ENCODE measurements at places on chromosomes 12 and 14.

DNA sequence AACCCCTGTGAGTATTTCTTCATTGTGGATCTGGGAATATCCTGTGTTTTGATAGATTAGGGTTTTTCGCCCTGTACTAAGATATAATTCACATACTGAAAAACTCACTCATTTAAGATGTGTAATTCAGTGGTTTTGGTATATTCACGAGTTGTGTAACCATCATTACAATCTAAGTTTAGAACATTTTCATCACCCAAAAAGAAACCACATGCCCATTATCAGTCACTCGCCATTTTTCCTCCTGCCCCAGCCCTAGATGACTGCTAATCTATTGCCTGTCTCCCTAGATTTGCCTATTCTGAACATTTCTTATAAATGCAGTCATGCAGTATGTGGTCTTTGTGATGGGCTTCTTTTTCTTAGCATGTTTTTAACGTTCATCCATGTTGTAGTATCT is 67.9 kb upstream of the ATF1 start:
- DNase-seq: no peak

- no peak for DNase-seq
Measured at GRCh38 chr12:128265566-128265965, 1.4 kb upstream of the TMEM132C start.

DNA sequence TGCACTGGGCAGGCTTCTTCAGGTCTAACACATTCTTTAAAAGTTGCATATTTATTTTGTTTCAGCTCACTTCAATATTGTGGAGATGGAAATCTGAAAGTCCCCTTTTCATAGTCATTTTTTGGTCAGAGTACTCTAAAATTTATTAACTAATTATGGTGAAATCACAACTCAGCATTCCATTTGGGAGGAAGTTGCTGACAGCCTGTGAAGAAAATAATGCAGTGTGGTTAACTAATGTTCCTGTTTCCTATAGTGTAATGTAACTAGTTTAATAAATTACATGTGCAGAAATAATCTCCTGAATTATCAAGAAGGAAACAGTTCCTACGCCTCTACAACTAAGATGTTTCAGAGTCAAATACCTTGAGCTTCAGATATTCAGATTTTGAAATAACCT is 17.1 kb downstream of the LRFN5 start:
- DNase-seq: no peak

DNA sequence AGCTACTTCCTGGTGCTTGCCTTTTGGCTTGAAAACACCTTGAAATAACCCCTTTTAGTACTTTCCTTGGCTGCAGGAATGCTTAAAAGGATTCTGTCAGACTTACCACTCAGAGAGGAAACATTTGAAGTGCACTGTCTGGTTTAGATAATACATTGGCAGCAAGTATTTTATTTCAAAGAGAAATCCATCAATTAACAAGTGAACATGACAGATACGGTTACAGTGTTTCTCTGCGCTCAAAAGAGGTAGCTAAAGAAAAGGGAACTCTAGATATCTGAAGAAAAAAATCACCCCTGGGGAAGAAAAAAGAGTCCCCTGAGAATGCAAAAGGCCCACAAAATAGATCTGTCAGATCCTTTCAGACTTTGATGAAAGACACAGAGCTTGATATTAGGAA is 421.9 kb downstream of the LRFN5 start:
- DNase-seq: no peak

- DNase-seq: no peak
Measured at GRCh38 chr12:42669553-42669952, 80.0 kb upstream of the PRICKLE1 start.

DNA sequence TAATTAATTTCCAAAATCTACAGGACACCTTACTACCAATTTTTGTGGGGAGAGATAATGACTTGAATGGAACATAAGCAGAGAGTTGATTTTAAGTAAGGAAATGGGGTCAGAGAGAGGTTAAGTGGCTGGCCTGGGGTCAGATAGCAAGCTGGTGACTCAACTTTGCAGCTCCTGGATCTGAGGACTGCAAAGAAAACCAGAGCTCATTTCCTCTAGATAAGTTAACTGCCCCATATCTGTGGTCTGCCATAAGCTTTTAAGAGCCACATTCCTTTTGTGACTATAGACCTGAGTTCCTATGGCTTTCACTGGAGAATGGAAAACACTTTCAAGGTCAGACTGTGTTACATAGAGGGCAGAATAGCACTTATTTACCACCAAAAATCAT is 201.2 kb upstream of the PRICKLE1 start:
- DNase-seq: no peak

GRCh38 chr14:68891851-68892660 is 87.0 kb downstream of the ACTN1 start:
- no peak for DNase-seq

DNA sequence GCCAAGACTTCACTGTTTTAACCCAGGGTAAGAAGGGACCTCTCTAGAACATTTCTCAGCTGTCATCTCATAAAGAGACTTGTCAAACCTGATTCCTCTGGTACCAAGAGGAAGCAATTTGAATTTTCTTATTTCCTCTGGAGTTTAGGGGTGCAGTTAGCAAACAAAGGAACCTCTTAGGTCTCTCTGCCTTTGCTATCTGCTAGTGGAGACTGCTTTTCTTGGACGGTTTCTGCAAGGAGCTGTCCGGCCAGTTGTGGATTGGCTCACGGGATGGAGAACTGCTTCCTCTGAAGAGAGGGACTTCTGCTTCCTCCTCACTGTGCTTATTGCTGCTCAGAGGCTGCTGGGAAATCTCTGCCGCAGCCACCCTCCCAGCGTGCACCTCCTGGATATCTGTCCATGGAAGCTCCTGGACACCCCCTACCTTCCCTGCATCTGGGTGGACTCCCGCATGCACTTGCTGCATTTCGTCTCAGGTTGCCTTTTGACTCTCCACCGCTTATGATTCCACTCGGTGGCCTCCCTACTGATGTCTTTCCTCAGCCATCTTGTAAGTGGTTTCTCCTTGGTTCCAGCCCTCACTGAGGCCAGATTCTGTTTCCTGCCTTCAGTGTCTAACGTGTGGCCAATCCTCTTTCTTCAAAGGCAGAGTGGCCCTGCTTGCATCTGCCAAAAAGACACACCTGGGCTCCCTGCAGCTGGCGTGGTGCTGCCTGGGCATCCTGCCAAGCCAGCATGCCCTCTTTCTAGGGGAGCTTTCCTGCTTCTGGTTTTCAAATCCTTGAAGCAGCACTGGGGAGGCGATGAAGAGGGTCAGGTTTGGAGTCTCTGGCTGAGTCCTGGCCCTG is 187.3 kb downstream of the CHST11 start:
- DNase-seq: no peak

GRCh38 chr14:92860049-92860840 is 62.7 kb upstream of the CHGA start:
- DNase-seq: no peak

- DNase-seq: no peak
Measured at GRCh38 chr12:64099397-64099796, 122.7 kb downstream of the KICS2 start.

DNA sequence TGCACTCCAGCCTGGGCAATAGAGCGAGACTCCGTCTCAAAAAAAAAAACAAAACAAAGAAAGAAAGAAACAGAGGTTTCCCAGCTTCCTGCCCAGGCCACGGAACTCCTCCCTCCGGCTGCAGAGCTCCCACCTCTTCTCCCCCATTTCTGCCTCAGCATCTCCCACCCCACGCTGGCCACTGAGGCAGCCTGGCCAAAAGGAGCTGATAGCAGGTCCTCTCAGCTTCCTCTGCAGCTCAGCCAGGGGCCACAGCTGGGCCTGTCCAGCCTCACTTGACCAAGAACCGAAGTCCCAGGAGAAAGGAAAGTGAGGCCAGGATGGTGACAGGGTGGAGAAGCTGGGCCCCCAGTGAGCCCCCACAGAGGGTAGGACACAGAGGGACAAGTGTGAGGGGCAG is 33.4 kb upstream of the CD9 start:
- no peak for DNase-seq

GRCh38 chr12:104360157-104360556 is 56.6 kb downstream of the EID3 start:
- DNase-seq: no peak

GRCh38 chr12:1518591-1519516 is 75.5 kb downstream of the FBXL14 start:
- no peak for DNase-seq

DNA sequence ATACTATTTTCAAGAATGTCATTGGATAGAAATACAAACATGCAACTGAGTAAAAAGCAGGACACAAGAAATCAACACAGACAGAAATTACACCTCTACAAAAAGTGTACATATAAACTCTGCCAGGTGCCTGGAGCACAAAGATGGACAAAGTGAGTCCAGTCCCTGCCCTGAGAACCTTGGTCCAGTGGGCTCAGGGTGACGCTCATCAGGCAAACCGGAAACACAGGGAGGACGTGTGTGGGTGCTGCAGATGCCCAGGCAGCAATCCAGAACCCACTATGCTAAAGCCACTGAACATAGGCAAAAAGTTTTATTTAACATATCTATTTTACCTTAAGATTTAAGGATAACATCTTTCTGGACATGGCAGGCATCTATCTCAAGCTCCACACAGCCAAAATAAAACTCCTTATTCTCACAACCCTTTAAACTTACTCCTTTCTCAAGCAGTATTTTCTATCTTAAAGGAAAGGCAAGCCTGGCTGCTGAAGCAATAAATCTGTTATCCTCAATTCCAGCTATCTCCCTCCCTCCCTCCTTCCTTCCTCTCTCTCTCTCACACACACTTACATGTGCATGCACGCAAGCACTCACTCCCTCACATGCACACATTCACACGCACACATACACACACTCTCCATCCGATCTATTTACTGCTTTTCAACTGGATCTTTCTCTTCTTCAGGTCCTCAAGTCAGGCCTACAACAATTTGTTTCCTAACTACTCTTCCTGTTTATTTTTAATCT is 10.2 kb downstream of the PPP1R13B start:
- no peak for DNase-seq

GRCh38 chr12:30756074-30756473 is 1.3 kb upstream of the CAPRIN2 start:
- peak; percentile 1 for DNase-seq

DNA sequence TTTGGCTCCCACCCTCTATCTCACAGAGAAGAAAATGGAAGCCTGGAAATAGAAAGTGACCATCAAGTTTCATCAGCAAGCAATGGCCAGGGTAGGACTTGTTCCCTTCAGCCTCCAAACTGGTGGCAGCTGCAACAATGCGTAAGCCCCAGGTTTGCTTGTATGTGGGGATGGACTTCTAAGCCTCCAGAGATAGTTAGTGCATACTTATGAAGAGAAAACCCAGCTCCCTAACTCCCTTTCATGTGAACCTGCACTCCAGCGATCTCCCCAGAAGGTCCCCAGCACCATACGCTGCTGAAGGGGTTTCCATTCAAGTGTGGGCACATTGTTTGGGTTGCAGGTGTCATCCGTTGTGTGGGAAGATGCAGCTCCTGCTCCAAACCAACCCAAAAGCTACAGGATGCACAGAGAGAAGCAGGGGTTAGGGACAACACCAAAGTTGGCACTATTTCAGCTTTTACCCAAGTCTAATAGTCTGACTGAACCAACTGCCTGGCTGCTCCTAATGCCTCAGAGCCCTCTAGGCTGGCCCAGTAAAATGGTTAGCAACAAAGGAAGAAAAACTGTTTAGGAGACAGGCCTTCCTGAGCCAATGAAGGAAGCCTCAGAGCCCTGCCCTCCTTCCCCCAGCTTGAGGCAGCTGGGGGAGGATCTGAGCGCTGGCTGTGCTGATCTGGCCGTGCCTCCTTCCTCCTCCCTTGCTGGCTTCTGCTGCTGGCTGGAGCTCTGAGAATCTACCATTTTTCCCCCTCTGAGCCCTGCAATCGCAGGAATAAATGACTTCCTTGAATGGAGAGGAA is 12.3 kb downstream of the ZFP36L1 start:
- DNase-seq: no peak

DNA sequence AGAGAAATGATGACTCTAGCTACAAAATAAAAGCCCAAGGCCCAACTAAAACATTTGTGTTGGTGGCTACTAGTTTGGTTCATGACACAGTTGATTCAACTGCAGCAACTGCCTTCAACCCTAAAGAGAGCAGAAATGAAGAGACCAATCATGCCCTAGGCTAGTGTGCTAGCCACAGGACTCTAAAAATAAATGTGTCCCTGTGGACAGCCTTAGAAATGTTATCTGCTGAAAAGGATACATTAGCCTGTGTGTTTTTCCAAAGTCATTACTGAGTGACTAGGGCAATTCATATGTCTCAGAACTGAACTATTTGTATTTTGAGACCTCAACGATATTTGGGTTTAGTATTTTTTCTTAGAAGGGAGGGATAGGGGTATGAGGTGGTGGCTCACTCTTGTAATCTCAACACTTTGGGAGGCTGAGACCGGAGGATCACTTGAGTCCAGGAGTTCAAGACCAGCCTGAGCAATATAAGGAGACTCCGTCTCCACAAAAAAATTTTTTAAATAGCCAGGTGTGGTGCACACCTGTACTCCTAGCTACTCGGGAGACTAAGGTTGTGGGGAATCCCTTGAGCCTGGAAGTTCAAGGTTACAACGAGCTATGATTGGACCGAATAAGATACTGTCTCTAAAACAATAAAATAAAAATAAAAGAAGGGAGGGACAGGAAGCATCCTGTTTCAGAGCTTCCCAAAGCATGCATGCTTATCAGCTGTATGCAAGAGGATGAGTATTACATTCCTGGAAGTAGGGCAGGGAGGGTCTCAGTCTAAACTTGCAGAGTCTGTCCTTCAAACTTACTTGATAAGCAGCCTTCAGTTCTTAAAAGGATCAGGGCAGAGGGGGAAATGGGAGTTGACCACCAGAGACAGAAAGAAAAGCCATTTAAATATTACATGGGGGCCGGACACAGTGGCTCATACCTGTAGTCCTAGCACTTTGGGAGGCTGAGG is 29.6 kb upstream of the NAP1L1 start:
- no peak for DNase-seq

DNA sequence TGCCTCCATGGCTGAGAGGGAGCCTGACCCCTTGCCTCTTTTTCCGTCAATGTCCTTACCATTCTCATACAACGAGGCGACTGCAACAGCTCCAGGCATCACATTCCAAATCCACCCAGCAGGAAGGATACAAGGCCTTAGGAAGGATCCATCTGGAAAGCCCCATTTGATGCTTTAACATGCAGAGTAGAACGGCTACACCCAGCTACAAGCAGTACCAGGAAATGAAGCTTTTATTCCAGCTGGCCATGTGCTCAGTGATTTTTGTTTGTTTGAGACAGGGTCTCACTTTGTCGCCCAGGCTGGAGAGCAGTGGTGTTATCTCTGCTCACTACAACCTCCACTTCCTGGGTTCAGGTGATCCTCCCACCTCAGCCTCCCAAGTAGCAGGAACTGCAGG is 124.8 kb downstream of the TMEM132D start:
- no peak for DNase-seq

DNA sequence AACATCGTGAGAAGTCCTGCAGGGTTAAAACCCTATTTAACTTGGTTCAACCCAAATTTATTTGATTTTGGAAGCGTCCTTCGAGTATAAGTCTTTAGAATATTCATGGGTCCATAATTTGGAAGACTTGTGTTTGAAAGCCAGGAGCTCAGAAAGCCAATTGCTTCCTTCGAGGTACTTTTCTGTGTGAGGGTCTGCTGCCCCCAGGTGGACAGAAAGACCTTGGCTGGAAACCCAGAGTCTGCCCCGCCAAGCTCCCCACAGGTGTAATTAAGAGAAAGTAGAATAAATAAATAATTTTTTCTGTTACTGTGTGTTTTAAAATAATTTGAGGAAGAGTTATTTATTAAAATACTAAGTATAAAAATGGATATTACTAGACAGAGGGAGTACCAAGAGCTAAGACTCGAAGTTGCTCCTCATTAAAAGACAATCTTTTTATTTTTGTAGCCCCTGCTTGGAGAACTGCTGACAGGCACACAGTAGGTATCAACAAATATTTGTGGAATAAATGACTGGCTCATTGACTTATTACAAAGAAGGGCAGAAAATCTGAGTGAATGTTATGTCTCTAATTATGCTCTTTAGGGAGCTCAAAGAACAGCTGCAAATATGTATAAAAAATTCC is 105.8 kb downstream of the PAH start:
- no peak for DNase-seq

GRCh38 chr14:45678163-45678562 is 425.2 kb upstream of the MIS18BP1 start:
- no peak for DNase-seq

Data from activated CD8-positive, alpha-beta memory T cell treated with anti-CD3 and anti-CD28 coated beads for 4 hours (primary cell).